ENCODE measurements at places on chromosomes 2 and 18. TPM values are rescaled to one million over a fixed set of nuclear protein-coding genes. Genes with fewer than 3 reads are reported as not detected.

The INPP4A gene
- total RNA-seq, result 16.7 TPM

The TLX2 gene
- total RNA-seq, result 0.40 TPM

The LOXHD1 gene
- not detected for total RNA-seq

The HOXD11 gene
- total RNA-seq, result not detected

The RIT2 gene
- total RNA-seq, result not detected

The TUBB8B gene
- 0.07 TPM for total RNA-seq

The FBLN7 gene
- total RNA-seq, result 1.0 TPM

The LIMS2 gene
- total RNA-seq, result not detected

The EMX1 gene
- total RNA-seq, result not detected

The RBMS1 gene
- 41.1 TPM for total RNA-seq

The FBXO48 gene
- 0.75 TPM for total RNA-seq

The BCL2 gene
- 12.3 TPM for total RNA-seq

The SUPT7L gene
- total RNA-seq, result 39.6 TPM
